Lower lobe of right lung (tissue), 2 donors: ENCODE measurements at places on chromosomes 7 and 10.

DNA sequence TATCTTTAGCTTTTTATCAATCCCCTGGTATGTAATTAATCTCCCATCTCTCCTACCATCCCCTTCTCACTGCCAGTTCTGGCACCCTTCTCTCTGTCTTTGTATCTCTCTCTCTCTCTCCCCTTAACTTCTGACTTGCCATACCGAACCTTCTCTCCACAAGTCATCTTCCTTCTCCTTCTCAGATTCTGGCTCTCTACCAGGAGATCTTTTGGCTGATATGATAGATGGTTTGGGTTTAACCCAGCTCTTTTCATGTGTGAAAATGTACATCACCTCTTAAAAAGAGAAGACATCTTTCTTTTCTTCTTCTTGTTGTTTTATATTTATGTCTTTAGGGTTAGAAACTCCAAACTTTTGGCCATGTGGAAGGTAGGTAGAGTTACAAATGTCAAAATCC lies 196.7 kb downstream of the HGF start:
- DNase-seq: no peak

- no peak for DNase-seq
Observed at GRCh38 chr7:3158341-3158760, 114.7 kb upstream of the CARD11 start.

GRCh38 chr7:141710301-141710700 lies 2.1 kb downstream of the WEE2 start:
- no peak for DNase-seq

GRCh38 chr7:100879685-100880261 lies 4.9 kb downstream of the SRRT start:
- DNase-seq: no peak

GRCh38 chr7:133354546-133355324 lies 101.9 kb downstream of the EXOC4 start:
- DNase-seq: no peak

DNA sequence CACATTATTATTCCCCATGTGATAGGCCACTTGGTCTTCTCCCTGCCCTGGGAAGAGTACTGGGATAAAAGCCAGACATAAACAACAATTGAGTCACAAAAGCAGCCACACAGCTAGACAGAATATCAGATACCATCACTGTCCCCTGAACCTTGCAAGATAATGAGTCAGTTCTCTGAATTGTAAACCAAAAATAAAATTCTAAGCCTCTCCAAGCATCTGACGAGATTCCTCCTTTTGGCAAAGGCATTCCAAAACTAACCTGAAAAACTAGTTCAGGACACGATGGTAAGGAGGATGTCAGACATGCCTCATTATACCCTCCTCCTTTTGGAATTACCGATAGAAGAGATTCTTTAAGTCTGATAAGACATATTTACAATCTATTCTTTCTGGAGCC lies 450.7 kb downstream of the HTR7 start:
- DNase-seq: no peak

DNA sequence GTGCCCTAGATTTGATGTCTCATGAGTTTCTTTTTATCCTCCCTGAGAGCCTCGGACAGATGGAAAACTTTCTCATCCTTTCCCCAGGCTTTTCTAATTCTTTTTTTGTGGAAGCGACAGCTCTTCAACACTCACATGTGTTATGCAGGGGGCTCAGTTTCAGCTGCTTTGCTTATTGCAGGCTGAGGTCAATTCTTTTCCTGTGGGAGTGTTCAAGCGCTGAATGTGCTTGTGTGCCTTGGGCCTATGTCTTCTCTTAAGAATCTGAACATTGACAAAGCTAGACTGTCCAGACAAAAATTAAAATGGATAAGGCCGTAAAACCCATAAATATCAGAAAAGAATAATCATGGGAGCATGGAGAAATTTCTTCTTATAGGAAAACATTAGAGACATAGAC lies 125.2 kb upstream of the STEAP4 start:
- no peak for DNase-seq

- no peak for DNase-seq
Observed at GRCh38 chr10:51542853-51543252, 156.5 kb downstream of the CSTF2T start.
